Esophagus muscularis mucosa (tissue), 4 donors: ENCODE measurements at places on chromosomes 3 and 15. TPM values are rescaled to one million over a fixed set of nuclear protein-coding genes. Genes with fewer than 3 reads are reported as not detected.
A peak's percentile ranks its signal among the peaks of the same experiment; 100 is the strongest.

GRCh38 chr3:12974334-12974733, 98.9 kb downstream of the IQSEC1 start:
- H3K36me3 ChIP-seq: no peaks in the 10 kb centered on the region
- no peaks in the 10 kb centered on the region for H3K27me3 ChIP-seq
- H3K4me3 ChIP-seq: no peak overlapping the region
- peaks cover 19% of the 10 kb centered on the region for H3K4me1 ChIP-seq

DNA sequence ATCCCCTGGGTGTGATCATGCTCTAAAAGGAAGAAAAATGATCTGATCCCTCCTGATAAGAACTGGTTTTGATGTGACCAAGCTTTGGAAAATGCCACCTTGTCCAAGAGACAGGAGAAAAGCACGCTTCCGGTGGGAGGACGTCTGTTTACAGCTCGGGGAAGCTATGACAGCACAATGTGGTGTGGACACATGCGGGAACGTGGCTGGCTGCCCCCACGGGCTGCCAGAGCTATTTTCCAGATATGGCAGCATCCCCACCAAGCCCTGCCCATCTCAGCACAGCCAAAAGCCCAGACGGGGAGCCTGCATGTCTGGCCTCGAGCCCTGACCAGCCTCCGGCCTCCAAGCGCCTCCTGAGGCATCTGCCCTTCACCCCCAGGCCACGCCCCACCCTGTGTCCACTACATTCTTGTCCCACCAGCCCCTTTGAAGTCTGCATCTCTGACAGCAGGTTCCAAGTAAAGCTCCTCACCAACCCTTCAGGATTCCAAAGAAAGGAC, 63.2 kb upstream of the HRH1 start:
- no peak for DNase-seq
- H3K27me3 ChIP-seq: no peaks in the 10 kb centered on the region
- peaks cover 33% of the 10 kb centered on the region for H3K4me1 ChIP-seq
- H3K27ac ChIP-seq: peak overlapping the region; percentile 34
- no peaks in the 10 kb centered on the region for H3K36me3 ChIP-seq

- H3K4me3 ChIP-seq: peak overlapping the region; percentile 60
- peaks cover 16% of the 10 kb centered on the region for H3K4me1 ChIP-seq
These were observed 448 bp downstream of the SLC12A8 start for GRCh38 chr3:125212091-125212508.

The FBXO40 gene
- total RNA-seq: not detected

- no peak overlapping the region for H3K27ac ChIP-seq
- no peaks in the 10 kb centered on the region for H3K4me1 ChIP-seq
- peak; percentile 80 for DNase-seq
These were observed 83.8 kb downstream of the APBA2 start for GRCh38 chr15:28969511-28970085.
